Lung (tissue), 17 donors: ENCODE measurements at places on chromosomes 11 and 22. TPM values are rescaled to one million over a fixed set of nuclear protein-coding genes. Genes with fewer than 3 reads are reported as not detected.
A peak's percentile ranks its signal among the peaks of the same experiment; 100 is the strongest.

Gene TRIM49
- total RNA-seq: not detected

Gene CRY2
- 51.5 TPM for total RNA-seq

Gene OR56A1
- total RNA-seq: 0.09 TPM

Gene SCO2
- 9.1 TPM for total RNA-seq

GRCh38 chr11:15148169-15148568 lies 33.4 kb downstream of the INSC start:
- no peak for DNase-seq

GRCh38 chr22:44550711-44551491 lies 52.9 kb upstream of the RTL6 start:
- peak; percentile 97 for DNase-seq

GRCh38 chr22:49906071-49906798 lies 12.0 kb downstream of the ALG12 start:
- no peak for DNase-seq
